Activated CD4-positive, alpha-beta T cell treated with anti-CD3 and anti-CD28 coated beads for 48 hours (primary cell): ENCODE measurements at places on chromosomes 2 and 18.

DNA sequence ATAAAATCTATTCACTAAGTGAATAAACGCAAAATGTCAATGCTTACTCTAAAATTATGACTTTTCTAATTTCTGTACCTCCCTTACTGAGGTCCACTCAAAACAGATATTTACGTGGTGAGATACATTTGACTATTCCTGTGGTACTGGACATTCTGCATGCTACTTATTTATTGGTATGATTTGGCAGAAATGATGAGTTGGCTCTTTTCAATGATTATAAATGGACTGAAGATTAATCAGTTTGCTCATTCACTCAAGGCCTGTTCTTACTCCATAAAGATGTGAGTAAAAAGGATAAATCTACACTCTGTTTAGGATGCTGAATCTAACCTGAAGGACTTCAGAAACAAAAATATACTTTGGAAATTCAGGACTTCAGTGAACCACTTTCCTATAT, 98.8 kb downstream of the OLA1 start:
- DNase-seq = no peak

DNA sequence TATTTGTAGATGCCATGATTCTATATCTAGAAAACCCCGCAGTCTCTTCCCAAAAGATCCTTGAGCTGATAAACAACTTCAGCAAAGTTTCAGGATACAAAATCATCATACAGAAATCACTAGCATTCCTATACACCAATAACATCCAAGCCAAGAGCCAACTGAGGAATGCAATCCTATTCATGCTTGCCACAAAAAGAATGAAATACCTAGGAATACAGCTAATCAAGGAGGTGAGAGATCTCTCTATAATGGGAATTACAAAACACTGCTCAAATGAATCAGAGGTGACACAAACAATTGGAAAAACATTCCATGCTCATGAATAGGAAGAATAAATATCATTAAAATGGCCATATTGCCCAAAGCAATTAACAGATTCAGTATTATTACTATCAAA, 551.4 kb upstream of the SLC39A10 start:
- DNase-seq = no peak

DNA sequence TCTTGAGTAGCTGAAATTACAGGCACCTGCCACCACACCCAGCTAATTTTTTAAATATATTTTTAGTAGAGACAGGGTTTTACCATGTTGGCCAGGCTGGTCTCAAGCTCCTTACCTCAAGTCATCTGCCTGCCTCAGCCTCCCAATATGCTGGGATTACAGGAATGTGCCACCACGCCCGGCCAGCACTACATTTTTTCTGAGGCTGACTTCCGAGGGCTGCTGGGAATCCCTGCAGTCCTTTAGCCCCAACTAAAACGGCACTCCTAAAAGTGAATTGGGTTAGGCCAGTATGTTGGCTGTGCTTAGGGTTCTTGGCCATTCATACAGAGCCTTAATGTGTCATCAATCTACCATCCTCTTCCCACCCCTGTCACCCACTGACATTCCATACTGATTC, 375.4 kb downstream of the DCC start:
- no peak for DNase-seq

GRCh38 chr2:228048838-228049490, 132.5 kb downstream of the SPHKAP start:
- DNase-seq = no peak

DNA sequence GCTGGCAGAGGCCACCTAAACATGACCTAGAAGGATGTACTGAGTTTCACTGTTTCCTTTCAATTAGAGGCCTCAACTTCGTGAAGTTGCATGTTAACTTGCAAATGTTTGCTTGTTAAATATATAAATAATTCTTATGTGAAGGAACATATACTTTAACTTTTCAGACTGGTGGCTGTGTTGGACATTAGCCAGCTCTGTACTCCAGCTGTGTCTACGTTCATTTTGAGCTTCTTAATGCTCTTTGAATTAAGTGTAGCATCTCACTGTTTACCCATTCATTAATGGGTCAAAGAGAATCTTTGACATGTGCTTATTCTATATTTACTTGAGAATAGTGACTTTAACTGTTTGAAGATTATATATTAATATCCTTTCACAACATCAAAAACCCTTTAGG, 823.2 kb upstream of the ID2 start:
- no peak for DNase-seq

DNA sequence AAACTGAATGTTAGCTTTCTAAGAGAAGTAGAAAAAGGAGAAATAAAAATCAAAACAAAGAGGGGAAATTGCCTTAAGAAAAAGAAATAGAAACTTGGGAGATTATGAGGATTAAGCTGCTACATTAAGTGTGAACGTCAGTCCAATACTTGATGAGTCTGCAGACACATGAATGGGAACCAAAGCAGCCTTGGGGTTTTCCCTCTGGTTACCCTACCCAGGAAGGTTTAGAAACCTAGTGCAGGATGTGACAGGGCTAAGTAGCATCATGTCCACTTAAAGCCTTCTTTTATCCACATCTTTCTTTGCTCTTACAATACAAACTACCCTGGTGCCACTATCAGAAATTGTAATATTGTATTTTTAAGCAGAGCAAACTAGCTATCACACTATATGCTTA, 22.3 kb downstream of the SLC35F5 start:
- DNase-seq = no peak

DNA sequence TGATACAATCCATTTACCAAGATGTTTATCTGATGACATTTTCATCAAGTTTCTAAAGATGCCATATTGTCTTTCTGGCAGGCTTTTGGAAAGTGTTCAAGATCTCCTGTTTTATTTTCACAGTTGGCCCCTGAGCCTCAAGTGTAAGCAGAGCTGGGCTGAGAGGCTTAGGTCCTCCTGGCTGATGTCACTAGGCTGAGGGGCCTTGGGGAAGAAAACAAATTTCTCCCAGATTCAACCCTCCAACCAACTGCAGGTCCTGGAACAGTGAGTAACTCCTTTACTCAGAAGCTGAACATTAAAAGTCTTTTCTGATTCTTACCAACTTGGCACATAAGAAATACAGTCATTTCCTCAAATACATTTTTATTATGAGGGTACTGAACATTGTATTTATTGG, 14.9 kb upstream of the IL1RL1 start:
- peak; percentile 14 for DNase-seq

GRCh38 chr18:76750917-76751890, 71.2 kb upstream of the ZNF236 start:
- no peak for DNase-seq
